Cortex of kidney (tissue), 1 donor: ENCODE measurements at places on chromosomes 1 and 21.

- DNase-seq = no peak
Measured at GRCh38 chr1:88134983-88135921, 548.8 kb upstream of the PKN2 start.

DNA sequence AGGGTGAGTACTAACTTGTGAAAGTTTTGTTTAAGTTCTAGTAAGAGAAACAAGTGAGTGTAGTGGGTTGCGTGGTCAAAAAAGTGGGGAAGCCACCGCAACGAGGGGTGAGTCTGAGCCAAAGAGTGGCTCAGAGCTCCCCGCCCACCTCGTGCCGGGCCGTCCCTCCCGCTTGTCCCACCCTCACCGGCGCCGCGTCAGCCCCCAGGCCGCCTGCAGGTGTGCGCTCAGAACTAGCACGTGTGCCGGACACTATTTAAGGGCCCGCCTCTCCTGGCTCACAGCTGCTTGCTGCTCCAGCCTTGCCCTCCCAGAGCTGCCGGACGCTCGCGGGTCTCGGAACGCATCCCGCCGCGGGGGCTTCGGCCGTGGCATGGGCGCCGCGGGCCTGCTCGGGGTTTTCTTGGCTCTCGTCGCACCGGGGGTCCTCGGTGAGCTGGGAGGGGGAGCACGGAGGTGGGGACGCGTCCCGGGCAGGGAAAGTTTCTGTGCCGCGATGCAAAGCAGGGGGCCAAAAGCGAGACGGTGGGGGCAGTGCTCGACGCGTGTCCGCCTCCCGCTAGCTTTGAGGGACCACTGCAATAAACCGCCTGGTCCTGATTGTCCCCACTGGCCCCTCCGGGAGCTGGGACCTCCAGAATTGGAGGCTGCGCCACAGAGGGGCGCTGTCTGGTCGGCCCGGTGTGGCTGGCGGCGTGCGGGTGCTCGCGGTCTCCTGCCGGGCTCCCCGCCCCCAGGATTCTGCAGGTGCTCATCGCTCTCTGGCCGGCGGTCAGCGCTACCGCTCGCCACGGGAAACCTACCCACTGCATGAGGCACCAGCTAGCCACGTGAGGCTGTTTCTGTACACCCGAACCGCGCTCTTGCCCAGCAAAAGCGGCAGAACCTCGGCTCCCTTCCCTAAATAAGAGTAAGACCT lies at the start of gene CR2:
CR2 (plus strand) TSS at position 283 of the 919 bp plus-strand sequence; CDS start at position 374, 91 bp downstream.
- no peak for DNase-seq

GRCh38 chr1:172832006-172832725 lies 173.3 kb downstream of the FASLG start:
- DNase-seq = no peak

GRCh38 chr1:167629681-167630567 lies at the start of gene RCSD1:
TSS of gene RCSD1 (plus strand) at chr1:167630232. CDS start at chr1:167630424, 192 bp downstream.
- DNase-seq = no peak

DNA sequence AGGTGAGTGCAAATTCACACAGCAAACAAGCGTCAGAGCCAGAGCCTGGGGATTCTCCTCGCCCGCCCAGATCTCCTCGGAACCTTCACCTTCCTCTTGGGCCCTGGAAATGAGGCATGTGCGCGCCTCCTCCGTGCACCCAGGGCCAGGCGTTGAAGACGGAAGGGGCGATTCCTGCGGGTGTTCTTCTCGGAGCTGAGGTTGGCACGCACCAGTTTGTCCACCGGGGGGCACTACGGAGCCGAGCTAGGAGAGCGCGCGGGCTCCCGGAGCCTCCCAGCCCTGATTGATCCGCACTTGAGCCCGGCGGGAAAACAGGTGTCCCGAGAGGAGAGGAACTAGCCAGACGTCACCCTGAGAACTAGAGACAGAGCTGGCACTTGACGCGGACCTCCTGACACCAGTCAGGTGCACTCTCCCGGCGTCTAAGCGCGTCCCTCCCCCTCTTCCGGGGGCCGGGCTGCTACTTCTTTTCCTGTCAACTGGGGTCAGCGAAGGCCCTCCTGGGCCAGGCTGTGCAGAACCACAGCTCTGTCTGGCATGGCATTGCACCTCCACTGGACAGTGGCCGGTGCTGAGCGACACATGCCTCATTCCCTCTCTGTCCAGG lies 18.3 kb upstream of the SERINC2 start:
- DNase-seq = no peak
